Umbilical cord (tissue), 2 donors: ENCODE measurements at places on chromosomes 2 and 18. TPM values are rescaled to one million over a fixed set of nuclear protein-coding genes. Genes with fewer than 3 reads are reported as not detected.

FASTKD2 gene
- total RNA-seq, result 29.1 TPM

VAMP5 gene
- 20.0 TPM for total RNA-seq

ANKRD30BL gene
- total RNA-seq, result 1.7 TPM

FTCDNL1 gene
- 0.96 TPM for total RNA-seq

TEKT4 gene
- total RNA-seq, result 1.9 TPM

CLASP1 gene
- 38.8 TPM for total RNA-seq

ANKRD30B gene
- total RNA-seq, result 1.4 TPM

EFHD1 gene
- total RNA-seq, result 1.2 TPM

XIRP2 gene
- 14.7 TPM for total RNA-seq

CNGA3 gene
- total RNA-seq, result 1.2 TPM

COLEC12 gene
- 93.7 TPM for total RNA-seq

PROKR1 gene
- 0.72 TPM for total RNA-seq

MIB1 gene
- 53.0 TPM for total RNA-seq

GGCX gene
- 51.5 TPM for total RNA-seq

CYP27A1 gene
- total RNA-seq, result 13.2 TPM

OTX1 gene
- 4.8 TPM for total RNA-seq

DNA sequence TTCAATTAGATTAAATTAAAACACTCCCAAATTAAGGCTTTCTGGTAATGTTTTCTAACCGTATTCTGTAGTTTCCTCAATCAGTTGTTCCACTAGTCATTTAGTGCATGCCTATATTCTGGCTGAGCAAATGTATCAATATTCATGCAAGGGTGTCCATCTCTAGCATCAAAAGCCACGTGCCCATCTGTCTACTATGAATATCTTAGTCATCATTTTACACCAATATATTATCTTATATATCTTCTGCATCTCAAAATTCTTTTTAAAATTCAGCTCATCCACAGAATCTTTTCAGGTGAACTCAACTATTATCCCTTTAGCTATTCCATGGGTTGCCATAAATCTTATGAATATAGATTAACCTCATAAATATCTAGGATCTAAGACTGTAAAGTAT lies 488.2 kb downstream of the PARD3B start:
- DNase-seq, result no peak

GRCh38 chr2:33606622-33607021 lies 7.5 kb upstream of the FAM98A start:
- no peak for DNase-seq

DNA sequence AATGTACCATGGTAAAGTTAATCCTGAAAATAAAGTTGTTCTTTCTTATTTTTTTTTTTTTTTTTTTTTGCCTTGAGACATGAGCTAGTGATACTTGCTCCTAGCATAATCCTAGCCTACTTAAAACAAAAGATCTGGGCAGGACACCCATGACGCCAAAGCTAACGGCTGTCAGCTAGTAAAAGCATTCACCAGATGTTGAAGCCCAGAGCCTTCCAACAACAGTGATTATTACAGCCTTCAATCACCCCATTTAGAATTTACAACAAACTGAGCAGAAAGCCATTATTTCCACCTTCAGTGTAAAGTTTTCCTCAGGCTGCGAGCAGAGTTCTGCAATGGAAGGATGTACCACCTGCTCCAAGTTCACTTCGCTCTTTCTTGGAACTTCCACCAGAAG lies 259.5 kb downstream of the SP3 start:
- no peak for DNase-seq

DNA sequence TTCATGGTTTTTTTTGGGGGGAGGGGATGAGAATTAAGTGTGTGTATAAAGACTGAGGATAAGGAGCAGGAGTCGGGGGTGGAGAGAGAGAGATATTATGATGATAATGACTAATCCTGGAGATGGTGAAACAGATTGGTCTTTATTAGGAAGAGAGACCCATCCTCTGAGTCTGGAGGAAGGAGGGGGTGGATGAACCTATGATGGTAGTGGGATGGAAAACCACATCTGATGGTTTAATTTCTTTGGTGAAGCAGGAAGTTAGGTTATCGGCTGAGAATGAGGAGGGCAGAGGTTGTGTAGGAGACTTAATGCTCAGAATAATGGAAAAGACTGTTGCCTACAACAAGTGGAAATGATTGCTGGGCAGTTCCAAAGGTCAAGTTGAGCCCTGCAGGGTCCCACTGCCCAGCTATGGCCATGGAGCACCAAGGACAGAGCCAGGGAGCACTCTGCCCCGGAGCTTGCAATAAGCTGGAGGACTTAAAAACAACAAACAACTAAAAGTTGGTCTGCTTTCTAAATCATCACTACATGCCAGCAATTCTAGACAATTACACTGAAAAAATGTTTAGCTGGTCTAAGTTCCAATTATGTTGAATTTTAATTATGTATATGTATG lies 7.9 kb downstream of the SLC16A14 start:
- no peak for DNase-seq

DNA sequence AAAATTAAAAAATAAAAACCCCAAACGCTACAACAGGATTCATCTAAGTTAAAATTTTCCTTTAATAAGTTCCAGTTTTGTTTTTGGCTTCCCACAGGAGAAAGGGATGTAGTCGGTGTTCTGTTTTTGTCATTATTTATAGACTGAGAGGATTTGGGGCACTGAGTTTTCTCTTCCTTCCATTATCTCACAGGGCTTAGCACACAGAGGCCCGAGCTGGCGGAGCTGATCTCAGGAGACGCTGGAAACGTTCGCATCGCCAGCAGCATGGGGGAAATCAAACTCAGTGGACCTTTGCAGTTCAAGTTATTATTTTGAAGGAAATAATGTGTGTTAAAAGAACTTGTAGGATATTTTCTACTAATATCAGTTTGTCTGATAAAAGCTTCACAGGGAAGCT lies 669.7 kb upstream of the SALL3 start:
- peak; percentile 60 for DNase-seq

- DNase-seq, result no peak
Observed at GRCh38 chr18:74818516-74819175, 221.0 kb downstream of the ZNF407 start.

GRCh38 chr2:241547781-241548450 lies 10.6 kb upstream of the BOK start:
- no peak for DNase-seq

DNA sequence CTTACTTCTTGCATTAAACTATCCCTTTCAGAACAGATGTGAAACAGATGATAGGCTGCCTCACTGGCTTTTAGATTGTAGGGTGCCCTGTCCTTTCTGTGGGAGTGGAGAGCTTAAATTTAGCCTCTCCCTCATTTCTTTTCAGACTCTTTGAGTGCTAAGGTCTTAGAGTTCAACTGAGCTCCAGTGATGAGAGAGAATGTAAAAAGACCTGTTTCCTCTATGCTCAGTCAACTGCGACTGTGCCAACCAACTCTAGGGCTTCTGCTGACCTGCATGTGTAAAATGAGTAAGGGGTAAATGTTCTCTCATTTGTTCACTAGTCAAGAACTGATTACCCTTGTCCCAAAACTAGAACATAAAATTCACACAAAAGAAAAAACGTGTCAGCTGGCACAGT lies 104.8 kb upstream of the TGFA start:
- DNase-seq, result no peak

- DNase-seq, result no peak
Observed at GRCh38 chr2:148582679-148583511, 61.7 kb upstream of the EPC2 start.

GRCh38 chr2:175914846-175915245 lies 87.2 kb downstream of the LNPK start:
- DNase-seq, result no peak

DNA sequence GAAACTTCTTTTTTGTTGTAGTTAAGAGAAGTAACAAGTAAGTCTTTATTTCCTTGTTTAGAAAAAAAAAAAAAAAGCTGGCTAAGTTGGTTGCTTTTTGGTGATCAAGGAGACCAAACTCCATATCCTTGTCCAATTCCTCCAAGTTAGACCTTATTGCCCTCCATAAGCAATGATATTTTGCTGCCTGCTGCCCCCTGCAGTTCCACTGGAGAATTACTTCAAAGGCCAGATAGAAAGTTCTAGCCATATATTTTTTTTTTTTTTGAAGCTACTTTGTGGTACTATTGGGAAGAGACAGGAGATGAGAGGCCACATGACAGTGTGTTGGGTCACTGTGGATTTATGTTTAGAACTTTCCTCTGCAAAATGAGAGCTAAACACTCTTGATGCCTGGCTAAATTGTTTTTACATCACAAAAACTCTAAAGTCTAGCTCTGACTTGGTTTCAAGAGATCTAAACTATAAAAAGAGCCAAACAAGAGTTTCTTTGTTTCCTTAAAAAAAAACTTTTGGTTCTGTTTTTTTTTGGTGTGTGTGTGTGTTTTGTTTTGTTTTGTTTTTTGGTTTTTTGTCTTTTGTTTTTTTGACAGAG lies 80.7 kb upstream of the RASGRP3 start:
- DNase-seq, result peak; percentile 33

DNA sequence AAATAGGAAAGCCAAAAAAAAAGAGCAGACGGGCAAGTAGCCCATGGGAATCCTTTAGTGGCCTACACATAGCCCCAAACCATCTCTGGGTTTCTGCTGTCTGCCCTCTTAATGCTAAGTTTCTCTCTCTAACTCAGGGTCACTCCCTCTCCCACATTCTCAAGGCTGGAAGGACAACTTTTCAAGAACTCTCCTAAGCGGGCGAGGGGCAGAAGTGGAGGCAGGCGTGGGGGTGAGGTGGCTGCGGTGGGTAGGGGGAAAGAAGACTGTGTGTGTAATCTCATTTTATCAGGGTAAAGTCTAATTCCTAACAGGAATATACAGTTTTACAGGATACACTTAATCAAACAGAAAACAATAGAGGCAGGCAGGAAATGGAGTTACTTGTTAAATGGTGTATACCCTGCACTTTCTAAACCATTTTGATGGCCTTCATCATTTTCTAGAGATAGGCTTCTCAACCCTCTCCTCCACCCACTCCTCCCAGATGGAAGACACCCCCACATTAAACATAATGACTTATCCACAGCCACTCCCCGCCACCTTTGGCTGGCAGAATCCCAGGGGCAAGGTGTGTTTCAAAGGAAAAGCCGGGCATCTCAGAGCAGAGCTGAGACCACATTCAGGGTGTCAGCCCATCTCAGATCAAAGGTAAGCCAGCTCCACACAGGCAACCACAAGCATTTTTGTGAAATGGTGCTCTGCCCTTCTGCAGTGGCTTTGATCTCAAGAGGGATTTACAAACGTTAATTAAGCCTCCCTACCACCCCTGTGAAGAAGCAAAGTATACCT lies 6.8 kb downstream of the SMAD7 start:
- no peak for DNase-seq

DNA sequence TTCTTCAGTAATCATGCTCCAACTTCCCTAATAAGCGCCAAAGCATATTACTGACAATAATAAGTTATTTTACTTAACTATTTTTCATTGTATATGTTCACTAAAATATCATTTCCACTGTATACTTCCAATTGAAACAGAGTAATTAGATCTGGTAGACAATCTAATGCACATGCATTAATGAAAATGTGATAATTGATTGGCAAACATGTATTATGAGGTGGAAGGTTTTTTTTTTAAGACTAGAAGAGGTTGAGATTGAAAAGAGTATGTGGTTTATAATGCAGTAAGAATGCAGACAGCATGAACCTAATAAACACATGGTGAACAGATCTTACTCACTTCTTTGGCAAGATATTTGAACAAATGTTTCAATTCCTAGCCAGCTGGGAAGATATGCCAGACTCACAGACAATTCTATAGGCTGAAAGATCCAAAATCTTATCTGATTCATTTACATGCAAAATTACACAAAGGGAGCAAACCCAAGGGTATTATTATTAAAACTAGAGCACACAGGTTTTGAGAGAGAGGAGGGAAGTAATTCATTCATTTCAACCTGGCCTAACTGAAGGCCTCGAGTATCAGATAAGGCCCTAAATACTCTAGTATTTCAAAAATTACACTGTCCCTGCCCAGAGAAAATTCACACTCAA lies 2.8 kb downstream of the NCKAP1 start:
- DNase-seq, result peak; percentile 67

- no peak for DNase-seq
Observed at GRCh38 chr2:176082824-176083751, 674 bp downstream of the EVX2 start.

DNA sequence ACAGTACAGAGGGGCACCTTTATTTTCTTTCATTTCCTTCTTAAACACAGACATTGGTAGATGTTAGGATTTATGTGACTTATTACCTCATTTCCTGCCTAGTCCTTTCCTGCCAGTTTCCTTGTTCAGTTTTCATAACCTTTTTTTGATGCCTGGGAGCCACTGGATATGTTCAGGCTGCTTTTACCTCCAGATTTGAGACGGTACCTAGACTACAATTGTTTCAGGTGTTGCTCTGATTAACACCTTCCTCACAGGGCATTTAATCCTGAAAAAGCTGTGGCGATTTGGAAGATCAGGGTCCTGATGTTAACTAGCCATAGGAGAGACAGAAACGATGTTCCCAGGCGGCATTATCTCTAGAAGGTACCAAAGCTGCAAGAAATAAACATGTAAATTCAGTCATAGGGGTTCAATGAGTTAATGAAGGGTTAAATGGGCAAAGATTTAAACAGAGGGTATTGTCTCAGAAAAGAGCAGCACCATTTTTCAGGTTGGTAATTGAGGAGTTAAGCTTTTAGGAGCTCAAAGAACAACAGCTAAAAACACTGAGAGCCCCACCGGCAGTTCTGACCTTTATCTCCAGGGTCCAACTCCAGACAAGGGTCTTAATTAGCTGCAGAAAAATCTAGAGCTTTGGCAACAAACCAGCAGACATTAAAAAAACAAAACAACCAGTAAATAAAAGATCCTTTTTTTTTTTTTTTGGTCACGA lies 93.3 kb downstream of the HRH4 start:
- DNase-seq, result no peak

DNA sequence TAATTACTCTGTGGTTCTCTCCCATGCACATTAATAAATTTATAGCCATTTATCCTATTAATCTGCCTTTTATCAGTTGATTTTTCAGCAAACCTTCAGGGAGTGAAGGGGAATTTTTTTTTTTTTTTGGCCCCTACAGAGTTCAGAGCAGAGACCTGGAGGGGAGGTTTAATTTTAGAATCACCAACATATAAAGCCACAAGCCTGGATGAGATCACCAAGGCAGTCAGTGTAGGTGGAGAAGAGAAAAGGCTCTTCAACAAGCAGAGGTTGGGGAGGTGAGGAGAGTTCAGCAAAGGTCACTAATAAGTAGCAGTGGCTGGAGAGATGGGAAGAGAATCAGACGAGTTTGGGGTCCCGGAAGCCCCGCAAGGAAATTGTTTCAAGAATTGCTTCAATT lies 48.4 kb upstream of the SPTBN1 start:
- no peak for DNase-seq

- DNase-seq, result no peak
Observed at GRCh38 chr2:6052649-6053048, 360.5 kb downstream of the SOX11 start.

DNA sequence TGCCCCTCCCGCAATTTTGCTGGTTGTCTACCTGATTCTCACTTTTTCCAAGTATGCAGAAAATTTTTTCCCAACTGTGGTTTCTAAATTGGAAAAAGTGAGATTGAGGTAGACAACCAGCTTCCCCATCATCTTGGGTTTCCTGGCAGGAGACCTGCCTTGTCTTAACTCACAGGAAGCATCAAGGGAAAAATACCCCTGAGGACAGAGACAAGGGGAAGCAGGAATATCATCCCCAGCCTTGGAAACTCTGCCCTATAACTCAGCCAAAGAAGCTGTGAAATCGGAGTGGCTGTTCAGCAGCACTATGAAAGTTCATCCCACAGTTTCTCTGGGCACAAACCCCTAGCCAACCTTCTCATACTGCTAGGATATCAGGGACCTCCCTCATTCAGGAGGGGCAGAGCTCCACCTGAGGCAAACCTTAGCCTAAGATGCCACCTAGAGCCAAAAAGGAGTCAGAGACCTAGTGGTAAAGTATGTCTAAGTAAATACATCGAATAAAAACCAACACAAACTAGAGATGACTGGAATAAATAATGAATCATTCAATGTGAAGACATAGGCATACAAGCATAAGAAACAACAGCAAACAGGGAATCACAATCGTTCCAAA lies 68.2 kb downstream of the ZSWIM2 start:
- DNase-seq, result peak; percentile 7
